ENCODE measurements at places on chromosomes 2 and 18.

- DNase-seq: no peak
Measured at GRCh38 chr2:30886080-30886479, 78.8 kb upstream of the CAPN13 start.

DNA sequence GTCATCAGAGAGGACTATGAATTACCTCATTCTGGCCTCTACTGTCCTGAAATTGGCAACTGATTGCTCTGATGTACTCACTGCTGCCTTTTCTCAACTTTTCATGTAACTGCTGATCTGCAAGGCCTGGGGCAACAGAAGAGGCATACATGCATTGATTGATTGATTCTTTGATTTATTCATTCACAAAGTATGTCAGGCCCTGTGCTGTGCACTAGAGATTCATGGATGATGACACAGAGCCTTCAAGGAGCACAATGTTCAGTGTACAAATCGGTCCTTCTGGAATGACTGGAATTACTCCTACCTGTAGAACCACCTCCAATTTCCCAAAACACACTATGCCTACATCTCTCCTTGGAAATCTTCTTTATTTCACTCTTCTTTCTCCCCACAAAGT lies 111.3 kb downstream of the LRATD1 start:
- no peak for DNase-seq

DNA sequence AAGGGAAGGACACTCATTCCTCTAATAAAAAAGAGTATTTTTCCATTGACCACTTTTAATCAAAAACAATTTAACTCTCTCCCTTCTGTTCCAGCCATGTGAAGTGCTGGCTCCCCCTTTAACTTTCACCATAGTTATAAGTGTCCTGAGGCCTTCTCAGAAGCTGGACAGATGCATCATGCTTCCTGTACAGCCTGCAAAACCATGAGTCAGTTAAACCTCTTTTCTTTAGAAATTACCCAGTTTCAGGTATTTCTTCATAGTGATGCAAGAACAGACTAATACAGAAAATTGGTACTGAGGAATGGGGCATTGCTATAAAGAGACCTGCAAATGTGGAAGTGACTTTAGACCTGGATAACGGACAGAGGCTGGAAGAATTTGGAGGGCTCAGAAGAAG lies 643.6 kb upstream of the DDX18 start:
- no peak for DNase-seq

GRCh38 chr2:216685327-216685875 lies 9.9 kb downstream of the IGFBP5 start:
- DNase-seq: no peak

GRCh38 chr2:47062681-47063537 lies 92.2 kb downstream of the STPG4 start:
- no peak for DNase-seq

GRCh38 chr2:221876016-221876415 lies 303.9 kb upstream of the EPHA4 start:
- DNase-seq: no peak

DNA sequence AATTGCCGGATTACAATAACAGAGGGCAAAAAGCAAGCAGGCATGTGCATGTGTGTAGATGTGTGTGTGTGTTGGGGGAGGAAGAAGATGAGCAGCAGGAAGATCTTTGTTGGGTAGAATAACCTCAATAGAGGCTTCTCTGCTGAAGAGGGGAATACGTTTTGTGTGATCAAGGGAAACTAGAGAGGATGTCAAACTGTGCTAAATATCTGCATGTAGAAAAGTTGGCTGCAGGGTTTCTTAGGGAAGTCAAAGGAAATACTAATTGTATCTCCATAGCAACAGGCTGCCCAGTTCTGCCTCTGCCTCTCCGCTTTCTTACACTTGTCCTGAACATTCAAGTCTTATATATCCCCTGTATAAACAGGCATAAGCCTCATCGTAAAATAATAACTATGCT lies 190.1 kb upstream of the RND3 start:
- no peak for DNase-seq

- DNase-seq: no peak
Measured at GRCh38 chr2:208112969-208113368, 11.4 kb downstream of the CRYGD start.

DNA sequence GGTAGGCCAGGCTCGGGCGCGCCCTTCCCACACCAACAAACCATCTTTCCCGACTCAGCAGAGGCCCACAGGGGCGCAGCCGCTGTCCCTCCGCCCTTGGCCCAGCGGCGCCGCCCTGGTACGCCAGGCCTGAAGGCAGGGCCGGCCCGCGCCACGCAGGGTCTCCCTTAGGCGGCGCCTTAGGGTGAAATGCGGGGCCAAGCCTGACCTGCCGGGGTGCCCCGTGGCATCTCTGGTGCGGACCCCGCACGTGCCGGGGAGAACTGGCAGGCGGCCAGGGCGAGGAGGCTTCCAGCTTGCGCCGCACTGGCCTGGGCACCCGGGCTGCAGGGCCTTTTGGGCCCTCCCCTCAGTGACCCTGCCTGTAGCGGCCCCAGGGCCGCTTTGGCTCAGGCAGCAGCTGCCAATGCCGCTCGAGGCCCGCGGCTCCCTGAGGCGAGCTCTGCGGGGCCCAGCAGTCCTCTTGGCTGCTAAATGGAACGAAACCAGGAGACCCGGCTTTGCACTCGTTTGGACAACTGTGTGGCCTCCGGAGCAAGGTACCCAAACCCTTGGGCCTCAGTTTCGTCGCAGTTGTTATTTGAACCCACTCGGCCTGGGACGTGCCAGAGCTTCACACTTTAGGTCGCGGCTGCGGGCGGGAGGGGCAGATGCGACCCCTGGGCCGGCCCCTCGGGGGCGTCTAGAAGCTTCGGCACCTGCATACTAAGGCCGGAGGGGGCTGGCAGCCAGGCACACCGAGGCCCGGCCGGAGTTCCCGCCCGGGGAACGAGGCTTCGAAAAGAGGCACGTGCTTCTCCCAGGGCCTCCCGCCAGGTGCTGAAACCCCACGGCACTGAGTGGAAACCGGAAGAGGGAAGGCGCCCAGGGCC lies 8.5 kb downstream of the OTX1 start:
- DNase-seq: no peak

- DNase-seq: no peak
Measured at GRCh38 chr2:179513181-179513580, 248.5 kb upstream of the SESTD1 start.

DNA sequence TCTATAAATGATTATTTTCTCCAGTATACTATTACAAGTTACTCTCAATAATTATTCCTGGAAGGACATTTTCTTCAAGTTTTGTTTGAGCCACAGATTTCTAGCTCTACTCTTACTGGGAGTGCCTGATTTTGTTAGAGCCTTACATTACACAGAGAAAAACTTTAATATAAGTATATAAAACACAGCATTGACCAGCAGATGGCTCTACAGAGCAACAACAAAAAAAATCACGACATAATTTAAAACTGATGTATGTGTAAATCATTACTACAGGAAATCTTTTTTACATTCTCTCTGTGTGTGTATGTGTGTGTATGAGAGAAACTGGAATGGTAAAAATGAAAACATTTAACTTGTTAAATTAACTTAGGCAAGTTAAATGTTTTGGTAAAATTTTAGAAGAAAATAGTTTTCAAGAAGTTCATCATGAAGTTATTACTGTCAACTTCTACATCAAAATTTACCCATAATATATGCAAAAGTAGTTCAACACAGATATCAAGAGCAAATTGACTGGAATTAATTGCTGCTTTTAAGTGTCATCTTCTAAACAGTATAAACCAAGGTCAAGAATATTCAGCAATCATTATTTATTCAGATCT lies 103.3 kb downstream of the MDH1 start:
- no peak for DNase-seq

- no peak for DNase-seq
Measured at GRCh38 chr2:106816974-106817373, 69.0 kb downstream of the ST6GAL2 start.

- no peak for DNase-seq
Measured at GRCh38 chr2:158815658-158816057, 20.5 kb downstream of the DAPL1 start.

GRCh38 chr2:202494300-202495229 lies 118.4 kb downstream of the BMPR2 start:
- DNase-seq: no peak

DNA sequence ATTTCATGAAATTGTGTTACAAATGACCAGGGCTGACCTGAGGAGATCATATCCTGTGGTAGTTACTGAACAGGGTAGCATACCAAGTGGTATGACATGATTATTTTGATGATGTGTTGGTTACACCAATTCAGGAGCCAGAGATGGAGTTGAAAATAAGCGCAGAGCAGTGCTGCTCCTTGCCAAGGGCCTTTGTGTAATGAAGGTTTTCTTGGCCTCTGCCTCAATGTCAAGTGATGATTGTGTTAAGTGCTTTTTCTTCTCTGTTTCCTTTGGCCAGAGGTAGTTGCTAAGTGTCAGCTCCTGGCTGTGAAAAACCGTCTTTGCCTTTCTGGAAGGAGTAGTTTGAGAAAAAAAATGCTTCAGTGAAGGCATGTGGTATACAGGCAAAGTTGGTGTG lies 131.2 kb downstream of the CERS6 start:
- DNase-seq: no peak

DNA sequence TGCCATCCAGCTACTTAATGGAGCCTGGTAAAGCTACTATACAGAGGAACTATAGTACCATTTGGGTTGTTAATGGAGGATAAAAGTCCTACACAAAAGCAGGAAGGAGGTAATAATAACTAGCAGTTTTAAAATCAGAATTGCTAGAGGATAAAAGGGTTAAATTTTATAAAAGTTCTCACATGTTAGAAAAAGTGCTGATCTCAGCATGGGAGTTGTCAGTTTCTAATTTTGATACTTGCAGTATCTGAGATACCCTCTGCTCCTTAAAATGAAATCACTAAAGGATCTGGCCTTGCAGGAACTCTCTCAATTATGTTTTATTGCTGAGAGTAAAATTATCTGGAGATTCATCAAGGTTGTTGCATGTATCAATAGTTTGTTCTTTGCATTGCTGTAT lies 272.2 kb upstream of the GYPC start:
- DNase-seq: no peak

GRCh38 chr2:70574109-70574508 lies 20.5 kb upstream of the TGFA start:
- DNase-seq: no peak

- no peak for DNase-seq
Measured at GRCh38 chr2:142425551-142425950, 294.7 kb upstream of the LRP1B start.

DNA sequence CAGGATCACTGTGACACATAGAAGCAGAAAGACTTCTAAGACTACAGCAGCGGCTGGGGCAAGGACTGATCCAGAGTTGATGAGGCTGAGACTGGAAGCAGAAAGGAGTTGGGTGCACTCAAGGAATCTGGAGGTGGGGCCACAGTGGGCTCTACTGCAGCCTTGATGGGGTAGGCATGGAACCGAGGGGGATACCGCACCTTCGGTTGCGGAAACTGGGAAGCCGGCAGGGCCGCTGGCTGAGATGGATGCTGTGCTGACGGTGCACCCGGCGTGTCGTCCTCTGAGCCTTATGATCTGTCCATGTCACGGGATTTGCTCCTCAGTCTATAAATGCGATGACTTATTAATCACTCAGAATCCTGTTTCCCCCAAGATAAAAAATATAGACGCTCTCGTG lies 473.5 kb upstream of the MYT1L start:
- no peak for DNase-seq

- DNase-seq: no peak
Measured at GRCh38 chr2:230075988-230076631, 7.4 kb upstream of the SLC16A14 start.

GRCh38 chr2:26946841-26947784 lies 23.3 kb upstream of the MAPRE3 start:
- no peak for DNase-seq

- no peak for DNase-seq
Measured at GRCh38 chr2:111068435-111069058, 52.2 kb upstream of the BCL2L11 start.

DNA sequence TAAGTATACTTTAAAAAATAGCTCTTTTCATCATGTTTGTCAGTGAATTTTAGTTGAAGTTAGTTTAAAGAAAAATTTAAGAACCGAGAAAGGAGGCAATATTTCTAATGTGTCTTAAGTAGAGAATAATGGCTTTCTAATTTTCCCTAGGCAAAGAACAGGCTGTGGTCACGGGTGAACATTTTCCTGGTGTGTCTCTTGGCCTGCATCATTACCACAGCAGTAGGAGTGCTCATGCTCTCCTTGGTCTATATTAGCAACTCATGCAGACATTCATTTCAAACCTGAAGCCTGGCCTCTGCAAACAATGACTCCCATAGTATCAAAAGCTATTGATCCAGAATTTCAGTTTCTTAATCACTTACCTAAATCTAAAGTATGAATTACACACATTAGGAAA lies 57.4 kb downstream of the C18orf54 start:
- DNase-seq: no peak

DNA sequence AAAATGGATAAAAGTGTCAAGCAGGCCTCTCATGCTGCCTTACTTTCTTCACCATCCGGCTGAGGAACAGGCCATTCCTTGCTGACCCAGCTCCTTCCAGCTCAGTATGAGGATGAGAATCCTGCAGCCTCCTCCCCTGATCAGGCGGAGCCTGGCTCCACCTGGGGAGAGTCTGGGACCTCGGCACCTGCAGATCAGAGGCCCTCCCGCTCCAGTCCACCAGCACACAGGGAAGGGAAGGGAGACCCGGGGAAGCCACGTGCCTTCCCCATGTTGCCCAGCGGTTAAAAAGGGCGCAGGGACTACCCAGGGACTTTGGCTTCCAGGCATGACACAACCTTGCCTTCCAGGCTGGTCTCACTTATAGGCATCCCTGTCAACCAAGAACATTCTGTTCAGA lies 172.0 kb downstream of the NDUFA10 start:
- DNase-seq: no peak

DNA sequence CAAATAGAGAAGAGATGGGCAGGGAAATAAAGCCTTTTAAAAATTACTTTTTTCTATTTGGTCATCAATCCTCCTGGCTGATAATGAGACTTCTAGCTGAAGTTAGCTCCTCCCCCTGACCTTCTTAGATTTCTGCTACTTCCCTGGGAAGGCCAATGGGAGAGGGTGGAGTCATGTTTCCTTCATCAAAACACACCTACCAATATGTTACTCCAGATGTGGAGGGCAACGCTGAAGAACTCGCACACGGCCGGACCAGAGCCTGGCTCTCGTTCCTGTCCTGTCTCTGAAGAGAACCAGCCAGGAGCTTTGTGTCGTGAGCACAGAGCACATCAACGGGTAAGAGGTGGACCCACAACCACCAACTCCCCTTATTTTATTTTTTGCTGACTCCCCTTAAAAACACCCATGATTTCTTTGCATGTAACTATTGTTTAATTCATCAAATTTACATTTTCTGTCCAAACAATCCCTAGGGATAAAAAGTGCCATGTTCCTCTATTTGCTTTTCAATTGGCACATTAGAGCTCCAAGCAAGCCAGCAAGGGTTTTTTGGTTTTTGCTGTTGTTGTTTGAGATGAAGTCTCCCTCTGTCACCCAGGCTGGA lies 94.9 kb downstream of the ADD2 start:
- DNase-seq: no peak

DNA sequence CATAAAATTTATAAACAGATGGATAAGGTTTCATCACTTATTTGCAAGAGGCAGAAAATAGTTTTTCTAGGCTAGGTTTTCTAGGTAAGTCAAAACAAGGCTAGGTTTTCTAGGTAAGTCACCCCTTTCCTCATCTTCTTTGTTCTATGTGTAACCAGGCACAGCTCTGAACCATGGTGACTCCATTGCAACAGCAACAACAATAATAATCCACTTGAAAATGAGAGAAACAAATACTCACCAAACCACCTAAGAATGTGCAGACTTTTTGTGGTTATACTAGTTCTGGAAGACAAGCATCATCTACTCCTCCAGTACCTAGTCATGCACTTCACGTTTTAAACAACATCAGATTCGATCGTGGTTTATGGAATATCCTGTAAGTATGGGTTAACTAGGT lies 237.4 kb upstream of the ACVR2A start:
- no peak for DNase-seq

Data from activated naive CD4-positive, alpha-beta T cell (primary cell).